ENCODE measurements at places on chromosomes 4 and X.

DNA sequence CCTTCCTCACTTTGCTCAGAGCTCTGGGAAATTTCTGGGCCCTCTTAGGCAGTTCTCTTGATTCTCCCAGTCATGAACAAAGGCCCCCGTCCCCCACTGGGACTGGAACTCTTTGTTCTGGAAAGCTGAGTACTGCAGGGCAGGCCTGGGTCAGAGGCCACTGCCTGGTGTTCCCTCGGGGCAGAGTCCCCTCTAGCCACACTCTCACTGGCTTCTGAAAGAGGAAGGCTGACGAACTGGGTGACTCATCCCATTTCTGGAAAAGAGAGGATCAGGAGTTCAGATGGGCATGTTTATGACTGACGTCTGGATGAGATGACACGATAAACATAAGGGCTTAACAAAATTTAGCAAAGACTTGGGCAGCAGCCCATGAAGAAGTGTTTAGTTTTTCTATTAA is 47.7 kb downstream of the DDX3X start:
- peak; percentile 65 for DNase-seq

DNA sequence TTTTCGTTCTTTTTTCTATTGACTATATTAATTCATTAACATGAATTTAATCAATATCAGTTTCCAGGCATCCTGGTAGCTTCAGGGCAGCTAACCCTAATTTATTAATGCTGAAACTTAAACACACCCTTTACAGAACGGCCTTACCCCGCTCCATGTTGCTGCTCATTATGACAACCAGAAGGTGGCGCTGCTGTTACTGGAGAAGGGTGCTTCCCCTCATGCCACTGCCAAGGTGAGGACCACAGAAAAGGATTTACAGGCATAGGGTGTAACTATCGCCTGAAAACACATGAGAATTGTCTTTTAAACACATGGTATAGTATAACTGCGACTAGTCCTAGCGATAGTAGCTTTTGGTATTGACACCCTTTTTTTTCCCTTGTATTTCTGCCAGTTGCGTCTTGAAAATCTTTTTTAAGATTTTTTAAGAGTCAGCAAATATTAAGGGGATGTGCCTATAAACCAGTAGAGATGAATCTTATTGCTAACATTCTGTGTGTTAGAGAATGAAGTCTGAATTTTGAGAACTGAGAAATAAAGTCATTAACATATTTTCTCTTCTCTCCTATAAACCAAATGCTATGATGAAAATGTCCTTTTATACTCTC is 229.0 kb downstream of the ANK2 start:
- peak; percentile 77 for DNase-seq

- DNase-seq: no peak
Measured at GRCh38 chrX:94977562-94977961, 1303.6 kb downstream of the FAM133A start.

GRCh38 chrX:127011629-127012028 is 192.1 kb downstream of the PRR32 start:
- no peak for DNase-seq

- DNase-seq: peak; percentile 83
Measured at GRCh38 chrX:130118441-130119311, 8.4 kb upstream of the ELF4 start.

GRCh38 chr4:41749631-41750039 is 1.1 kb upstream of the PHOX2B start:
- no peak for DNase-seq

- DNase-seq: no peak
Measured at GRCh38 chrX:100606753-100607152, 22.0 kb downstream of the TNMD start.

DNA sequence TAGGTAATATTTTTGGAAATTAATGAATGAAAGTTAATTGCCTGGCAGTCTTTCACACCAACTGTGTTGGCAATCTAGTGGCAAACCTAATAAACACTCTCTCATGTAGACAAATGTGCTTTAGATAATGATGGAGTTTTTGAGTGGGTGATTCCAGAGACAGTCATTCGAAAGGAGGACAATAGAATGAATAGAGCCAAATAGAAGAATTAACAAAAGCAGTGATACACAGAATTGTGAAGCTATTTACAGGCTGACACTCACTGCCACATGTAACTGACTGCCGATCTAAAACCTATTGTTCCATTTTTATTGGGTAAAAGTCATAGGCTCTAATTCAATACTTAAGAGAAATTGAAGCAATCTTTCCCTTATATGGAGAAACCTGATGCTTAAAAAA is 338.5 kb downstream of the PCDH7 start:
- DNase-seq: no peak

DNA sequence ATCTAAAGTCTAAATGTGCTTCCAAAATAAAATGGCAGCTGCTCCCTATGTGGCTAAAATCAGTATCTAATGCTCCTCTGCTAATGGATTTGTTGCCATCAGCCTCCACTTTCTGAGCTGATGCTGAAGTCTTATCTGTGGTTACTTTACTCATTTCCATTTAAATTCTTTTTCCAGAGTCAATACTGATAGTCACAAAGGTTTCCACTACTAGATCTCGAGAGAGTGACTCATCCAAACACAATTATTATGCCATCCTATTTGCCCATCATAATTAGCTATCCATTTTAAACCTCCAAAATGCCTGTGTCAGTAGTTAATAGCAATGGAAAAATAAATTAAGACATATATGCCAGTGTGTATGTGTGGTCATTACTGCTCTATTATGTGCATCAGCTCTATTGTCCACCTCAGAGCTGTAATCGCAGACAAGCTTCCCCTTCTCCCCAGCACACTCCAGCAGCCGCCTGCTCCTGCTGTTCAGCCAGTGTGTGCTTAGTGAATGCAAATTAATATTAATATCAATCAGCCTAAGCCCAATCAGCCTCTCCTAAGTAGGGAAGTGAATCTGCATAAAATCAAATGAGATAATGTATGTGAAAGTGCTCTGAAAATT is 199.8 kb upstream of the ZIC3 start:
- no peak for DNase-seq

DNA sequence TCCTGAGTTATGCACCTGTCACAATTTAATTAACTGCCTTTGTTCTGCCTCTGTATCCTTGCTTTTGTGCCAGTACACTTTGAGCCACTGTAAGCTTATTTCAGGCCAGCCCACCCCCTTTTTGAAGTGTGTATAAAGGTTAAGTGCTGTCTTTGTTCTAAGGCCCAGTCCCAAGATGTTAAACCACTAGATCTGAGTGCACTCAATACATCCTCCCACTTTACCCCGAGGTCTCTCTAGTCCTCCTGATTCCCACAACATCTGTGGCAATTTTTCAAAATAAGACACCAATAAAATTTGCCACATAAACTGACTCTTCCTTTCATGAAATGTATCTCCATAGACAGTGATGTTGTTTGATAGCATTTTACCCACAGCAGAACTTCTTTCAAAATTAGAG is 124.1 kb upstream of the SPIN4 start:
- no peak for DNase-seq

DNA sequence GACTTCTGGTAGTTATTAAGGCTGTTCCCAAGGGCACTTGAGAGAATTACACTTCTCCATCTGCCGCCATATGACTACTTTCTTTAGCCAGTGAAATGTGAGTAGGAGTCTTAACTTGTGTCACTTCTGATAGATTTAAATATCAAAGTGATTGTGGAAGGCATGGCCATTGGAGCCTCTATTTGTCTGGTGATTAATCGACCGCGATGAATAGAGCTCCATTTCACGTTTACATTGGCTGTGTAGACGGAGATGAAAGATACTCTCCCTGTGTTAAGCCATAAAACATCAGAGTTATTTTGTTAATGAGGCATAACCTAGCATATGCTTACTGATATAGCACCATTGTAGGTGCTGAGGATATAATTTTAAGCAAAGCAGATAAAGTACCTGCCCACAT is 852.4 kb downstream of the CCSER1 start:
- DNase-seq: no peak

- peak; percentile 79 for DNase-seq
Measured at GRCh38 chr4:87011340-87012034, 76.7 kb downstream of the AFF1 start.

- no peak for DNase-seq
Measured at GRCh38 chr4:6601661-6602250, 26.8 kb downstream of the MAN2B2 start.

- DNase-seq: no peak
Measured at GRCh38 chr4:189035091-189035490, 895.9 kb downstream of the TRIML1 start.

GRCh38 chr4:76637712-76638361 is 202.8 kb downstream of the SHROOM3 start:
- no peak for DNase-seq

- DNase-seq: no peak
Measured at GRCh38 chr4:5021546-5021945, 2.3 kb upstream of the CYTL1 start.

GRCh38 chr4:147969573-147970385 is 237.9 kb downstream of the ARHGAP10 start:
- DNase-seq: no peak

DNA sequence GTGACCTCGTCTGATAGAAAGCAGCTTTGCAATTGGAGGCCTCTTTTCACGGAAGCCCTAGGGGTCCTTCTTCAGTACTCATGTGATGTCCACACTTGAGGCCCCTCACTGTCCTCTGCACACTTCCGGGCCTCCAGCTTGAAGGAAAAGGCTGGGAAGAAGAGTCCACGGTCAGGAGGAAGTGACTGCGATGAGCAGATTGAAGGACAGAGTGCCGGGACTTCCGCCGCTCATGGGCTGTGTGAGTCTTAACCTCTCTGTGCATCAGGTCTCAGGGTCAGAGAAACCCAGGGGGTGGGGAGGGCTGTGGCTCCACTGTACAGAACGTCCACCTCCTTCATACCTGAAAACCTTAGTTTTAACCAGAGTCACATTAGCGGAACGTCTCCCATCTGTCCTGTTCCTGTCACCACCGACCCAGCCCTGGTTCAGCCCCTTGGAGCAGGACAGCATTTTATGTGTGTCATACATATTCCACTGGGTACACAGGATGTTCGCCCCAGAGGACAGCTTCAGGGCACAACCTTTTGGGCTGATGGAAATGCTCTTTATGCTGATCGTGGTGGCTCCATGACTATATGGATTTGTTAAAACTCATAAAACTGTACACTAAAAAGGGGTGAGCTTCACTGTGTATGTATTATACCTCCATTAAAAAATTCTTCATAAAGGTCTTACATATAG is 51.0 kb upstream of the SORCS2 start:
- DNase-seq: no peak

DNA sequence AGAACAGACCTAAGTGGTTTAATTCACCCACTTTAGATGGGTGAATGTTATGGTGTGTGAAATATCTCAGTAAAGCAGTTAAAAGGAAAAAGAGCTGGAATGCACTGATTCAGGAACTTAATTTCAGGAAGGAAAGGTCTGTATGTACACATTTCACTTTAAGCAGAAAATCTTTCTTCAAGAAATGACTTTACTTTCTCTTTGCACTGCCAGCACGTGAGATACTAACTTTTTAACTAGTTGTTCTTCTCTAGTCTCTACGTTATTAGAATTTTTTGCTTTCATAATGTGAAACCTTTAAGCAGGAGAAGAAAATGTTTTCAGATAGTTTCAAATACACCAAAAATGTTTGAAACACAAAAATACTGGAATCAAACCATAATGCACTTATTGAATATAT is 18.8 kb downstream of the C4orf46 start:
- no peak for DNase-seq

DNA sequence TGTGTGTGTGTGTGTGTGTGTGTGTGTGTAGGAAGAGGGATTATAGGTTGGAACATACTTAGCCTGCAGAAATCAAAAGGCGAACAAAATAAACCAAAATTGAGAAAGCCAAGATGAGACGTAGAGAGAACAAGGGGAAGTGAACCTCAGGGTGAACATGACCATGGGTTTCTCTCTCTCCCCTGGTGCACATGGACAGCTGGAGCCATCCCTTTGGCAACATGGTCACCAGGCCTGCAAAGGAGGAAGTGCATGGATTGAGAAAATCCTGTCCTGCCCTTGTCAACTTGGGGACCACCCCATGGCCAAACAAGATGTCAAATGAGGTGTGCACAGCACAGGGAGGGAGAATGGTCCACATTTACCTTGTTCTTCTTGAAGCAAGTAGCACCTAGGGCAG is 23.1 kb downstream of the LGI2 start:
- DNase-seq: no peak

GRCh38 chrX:131704136-131704695 is 160.3 kb downstream of the OR13H1 start:
- no peak for DNase-seq

DNA sequence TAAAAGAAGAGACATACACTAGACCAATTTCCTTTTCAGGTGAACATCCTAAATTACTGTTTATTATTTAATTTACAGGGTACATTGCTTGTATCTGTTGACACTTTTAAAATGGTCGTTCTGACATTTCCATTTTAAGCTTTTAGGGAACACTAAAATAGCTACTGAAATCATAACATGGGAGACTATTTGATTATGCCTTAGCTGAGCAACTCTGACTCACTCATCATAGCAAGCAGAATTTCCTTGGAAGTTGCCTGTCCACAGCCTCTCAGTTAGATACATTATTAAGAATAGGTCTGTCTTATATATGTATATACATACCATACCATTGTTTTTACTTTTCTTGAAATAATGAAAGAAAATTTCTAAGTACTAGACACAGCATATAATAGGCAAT is 22.0 kb downstream of the GUCY1B1 start:
- DNase-seq: peak; percentile 40

GRCh38 chr4:140078366-140078765 is 75.6 kb downstream of the MAML3 start:
- peak; percentile 71 for DNase-seq

GRCh38 chrX:150873616-150874015 is 24.9 kb downstream of the CD99L2 start:
- DNase-seq: no peak

DNA sequence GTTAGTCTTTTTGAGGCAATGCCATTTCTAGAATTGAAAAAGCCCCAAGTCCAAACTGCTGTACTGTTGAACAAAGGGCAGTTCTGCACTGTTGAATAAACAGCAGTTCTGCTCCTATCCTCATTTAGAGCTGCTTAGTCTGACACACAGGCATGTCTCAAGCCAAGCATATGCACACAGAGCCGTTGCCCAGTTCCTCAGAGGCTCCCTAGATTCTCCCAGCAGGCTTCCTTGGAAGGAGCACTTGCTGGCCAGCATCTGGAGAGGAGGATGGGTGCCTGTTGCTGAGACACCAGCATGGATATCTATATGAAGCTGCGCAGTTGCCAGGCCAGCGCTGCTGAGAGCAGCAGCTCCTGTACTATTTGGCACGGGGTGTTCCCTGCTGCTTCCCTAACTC is 138.3 kb upstream of the USP38 start:
- no peak for DNase-seq

DNA sequence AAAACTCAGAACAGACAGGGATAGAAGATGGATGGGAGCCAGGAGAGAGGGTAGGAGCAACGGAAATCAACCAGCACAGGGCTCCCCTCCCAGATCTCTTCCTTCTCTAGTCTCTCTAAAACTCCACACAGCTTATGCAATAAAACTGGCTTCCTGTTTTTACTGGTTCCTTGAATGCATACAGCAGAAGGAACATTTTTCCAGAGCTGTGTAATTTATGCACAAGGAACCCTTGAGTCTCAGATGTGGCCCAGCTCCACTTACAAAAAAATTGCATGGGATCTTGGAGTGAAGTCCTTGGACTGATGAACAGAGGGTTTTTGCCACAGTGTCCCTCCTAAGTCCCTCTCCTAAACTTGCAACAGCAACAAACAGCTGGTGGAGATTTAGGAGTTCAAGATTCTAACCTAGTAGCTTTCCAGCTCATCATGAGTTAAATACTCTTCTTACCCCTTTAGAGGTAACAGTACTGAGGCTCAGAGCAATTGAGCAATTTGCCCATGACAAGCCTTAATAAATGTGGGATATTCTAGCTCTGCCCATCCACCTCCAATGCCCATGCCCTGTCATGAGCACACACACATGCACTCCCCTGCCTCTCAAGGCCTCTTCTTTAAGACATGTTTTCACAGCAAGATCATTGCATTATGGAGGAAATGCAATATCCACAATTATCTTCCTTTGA is 18.4 kb upstream of the CC2D2A start:
- DNase-seq: peak; percentile 73
